IPS DF 19.7 (cell line): ENCODE measurements at places on chromosomes 1 and 21.

GRCh38 chr1:53104289-53104913, 38.0 kb downstream of the SLC1A7 start:
- DNase-seq: no peak

DNA sequence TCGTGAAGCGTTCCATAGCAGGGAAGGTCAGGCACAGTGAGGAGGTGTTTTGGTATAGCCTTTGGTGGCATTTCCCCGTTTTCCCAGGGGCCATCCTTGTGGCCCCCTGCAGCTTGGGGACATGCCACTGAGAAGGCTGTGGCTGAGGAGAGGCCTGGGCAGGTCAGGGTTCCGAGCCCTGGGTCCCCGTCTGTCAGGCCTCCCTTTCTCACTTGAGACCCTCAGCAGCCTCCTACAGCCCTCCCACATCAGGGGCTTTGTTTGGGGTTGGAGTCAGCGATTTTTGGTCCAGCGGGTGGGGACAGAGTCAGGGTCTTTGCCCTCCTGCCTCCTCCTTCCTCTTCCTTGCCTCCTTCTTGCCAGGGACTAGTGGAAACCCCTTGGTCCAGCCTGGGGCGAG, 22.2 kb downstream of the LDLRAP1 start:
- DNase-seq: no peak

DNA sequence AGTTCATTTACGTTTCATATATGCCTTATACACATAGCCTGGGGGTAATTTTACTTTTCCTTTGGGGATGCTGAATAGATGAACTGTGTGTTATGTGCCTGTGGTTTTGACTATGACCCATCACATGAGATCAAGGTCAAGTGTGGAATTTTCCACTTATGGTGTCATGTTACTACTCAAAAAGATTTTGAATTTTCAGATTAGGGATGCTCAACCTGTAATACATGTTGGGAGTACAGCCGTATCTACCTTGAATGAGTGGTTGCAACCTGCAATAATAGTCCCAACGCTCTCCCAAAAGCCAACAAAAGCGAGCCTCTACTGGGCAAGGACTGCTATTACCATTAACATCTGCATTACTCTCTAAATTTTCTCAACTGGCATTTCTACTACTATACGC, 68.5 kb upstream of the SDC3 start:
- DNase-seq: no peak

DNA sequence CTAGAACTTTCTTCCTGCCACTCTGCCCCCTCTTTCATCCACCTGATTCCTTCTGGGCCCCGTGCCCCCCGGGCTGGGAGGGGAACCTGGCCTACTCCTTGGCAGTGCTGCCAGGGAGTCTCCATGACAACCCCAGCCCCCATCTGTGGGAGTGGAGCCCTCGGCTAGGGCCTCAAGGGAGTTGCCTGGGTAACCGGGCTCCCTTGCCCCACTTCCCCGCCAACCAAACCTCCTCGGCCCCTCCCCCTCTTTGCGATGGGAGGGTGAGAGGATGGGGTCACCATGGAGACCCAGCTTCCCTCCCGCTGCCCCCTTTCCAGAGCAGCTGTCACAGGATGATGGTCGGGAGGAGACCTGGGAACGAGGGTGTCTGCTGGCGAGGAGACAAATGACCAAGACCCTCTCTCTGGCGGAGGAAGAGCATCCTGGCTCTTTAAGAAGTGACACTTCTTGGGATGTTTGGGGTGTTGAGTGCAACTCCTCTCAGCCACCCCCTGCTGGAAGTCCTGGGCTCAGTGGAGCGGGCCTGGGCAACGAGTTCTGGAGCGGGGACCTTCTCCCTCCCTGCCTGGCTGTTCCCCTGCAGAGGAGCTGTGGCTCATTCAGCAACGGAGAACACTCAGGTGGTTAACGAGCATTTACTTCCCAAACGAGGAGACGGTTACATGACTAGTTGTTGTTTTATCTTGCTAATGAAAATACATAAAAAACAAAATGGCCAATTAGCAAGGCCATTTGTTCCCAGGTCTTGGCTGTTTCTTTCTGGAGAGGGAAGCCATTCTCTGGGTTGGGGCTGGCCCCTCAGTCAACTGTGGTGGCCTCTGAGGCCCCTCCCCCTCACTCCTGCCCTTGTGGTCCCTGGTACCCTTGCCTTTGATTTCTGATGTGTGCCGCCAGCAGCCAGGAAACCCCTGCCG, 82.8 kb downstream of the UBIAD1 start:
- peak; percentile 75 for DNase-seq

DNA sequence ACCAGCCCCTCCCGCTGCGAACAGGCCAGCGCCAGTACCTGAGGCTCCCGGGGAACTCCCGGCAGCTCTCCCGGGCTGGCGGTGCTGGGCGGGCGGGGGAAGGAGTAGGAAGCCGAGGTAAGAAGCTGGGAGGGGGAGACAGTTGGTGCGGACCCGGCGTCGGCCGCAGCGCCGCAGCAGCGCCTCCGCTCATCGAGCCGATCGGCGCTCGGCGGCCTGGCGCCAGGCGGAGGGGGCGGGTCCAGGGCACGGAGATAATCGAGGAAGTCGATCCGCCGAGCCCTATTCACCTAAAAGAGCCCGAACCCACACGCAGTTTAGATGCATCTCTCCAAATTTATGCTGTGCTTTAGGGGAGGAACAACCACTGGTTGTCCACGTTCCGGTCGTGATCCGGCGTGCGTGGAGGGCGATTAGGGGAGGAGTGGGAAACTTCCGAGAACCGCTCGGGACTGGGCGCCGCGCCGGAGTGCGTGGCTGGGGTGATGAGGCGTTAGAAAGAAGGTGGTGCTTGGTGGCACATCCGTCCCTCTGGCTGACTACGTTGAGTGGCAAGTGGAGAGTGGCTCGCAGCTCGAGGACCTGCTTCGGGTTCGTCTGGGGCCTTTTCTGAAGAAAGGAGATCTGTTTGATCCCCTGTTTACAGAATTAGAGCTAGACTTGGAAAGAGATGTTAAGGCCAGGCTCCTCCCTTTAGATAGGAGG, at the start of gene VAMP4:
TSS of gene VAMP4 (minus strand) at position 194 of the 705 bp plus-strand sequence. CDS start 3,651 bp downstream, outside the sequence.
- peak; percentile 70 for DNase-seq

GRCh38 chr1:214120951-214121350, 133.2 kb downstream of the PROX1 start:
- no peak for DNase-seq

DNA sequence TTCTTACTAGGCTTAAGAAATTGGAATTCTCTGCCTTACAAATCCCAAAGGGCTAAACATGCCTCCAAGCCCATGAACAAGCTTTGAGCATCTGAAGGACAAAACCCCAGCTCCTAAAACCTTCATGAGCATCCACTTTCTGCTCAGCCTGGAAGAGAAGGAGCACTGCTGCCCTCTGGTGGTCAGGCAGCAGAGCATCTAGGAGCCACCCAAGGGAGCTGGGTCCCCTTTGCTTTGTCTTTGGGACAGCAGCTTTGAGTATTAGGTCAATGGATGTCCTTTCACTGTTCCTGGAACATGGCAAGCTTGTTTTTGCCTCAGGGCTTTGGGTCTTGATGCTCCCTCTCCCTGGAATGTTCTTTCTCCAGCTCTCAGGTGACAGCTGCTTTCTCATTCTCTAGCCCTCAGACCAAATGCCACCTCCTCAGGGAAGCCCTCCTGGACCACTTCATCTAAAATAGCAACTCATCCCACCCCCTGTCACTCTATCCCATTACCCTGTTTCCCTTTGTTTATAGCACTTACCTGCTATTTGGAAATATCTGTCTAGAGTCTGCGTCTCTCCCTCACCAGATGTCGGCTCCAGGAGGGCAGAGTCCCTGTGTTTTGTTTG, 25.7 kb downstream of the RAB7B start:
- DNase-seq: no peak

DNA sequence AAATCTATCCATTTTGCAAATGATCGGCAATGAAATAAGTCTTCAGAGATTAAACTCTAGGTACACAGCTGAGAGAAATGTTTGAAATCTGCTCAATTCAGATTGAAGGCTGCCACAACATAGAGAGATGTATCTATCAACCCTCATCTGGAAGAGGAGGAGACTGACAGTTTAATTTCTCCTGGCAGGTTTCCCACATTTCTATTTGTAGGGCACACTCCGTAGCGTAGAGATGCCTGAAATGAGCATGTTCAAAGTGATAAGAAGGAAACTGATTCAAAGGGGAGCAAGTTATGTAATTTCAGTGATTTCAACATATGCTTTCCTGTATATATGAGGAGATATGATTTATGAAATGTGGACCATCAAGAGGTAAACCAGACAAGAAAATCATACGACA, 44.1 kb downstream of the NIBAN1 start:
- no peak for DNase-seq

DNA sequence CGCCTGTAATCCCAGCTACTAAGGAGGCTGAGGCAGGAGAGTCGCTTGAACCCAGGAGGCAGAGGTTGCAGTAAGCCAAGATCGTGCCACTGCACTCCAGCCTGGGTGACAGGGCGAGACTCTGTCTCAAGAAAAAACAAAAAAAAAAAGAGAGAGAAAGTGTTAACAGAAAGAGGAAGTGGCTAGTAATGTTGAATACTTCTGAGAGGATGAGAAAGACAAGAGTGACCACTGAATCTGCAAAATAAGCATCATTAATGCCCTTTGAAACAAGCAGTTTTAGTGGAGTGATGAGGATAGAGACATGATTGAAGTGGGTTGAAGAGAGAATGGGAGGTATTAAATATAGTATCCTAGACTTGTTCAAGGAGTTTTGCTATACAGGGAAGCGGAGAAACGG, 11.7 kb downstream of the MPZ start:
- no peak for DNase-seq

GRCh38 chr1:41810446-41810845, 108.3 kb downstream of the HIVEP3 start:
- no peak for DNase-seq

DNA sequence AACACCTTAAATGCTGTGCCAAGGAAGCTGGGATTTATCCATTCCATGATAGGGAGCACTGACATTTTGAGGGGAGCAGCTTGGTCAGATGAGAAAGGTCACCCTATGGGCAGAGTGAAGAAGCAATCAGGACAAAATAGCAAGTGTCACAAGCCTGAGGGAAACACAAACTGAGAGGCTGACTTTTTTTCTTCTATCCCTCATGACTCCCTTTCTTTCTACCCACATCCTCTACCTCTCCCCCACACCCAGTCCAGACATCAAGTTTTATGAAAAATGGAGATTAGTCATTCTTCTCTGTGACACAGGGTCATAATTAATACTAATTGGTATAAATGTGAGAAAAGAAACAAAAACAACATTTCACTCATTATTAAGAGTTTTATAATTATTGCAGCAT, 103.1 kb downstream of the SLC25A24 start:
- DNase-seq: no peak

GRCh38 chr1:111967886-111968285, 21.6 kb downstream of the KCND3 start:
- DNase-seq: no peak

GRCh38 chr1:185529673-185530072, 204.5 kb upstream of the HMCN1 start:
- DNase-seq: no peak

GRCh38 chr21:31382060-31382459, 38.0 kb upstream of the TIAM1 start:
- DNase-seq: no peak

DNA sequence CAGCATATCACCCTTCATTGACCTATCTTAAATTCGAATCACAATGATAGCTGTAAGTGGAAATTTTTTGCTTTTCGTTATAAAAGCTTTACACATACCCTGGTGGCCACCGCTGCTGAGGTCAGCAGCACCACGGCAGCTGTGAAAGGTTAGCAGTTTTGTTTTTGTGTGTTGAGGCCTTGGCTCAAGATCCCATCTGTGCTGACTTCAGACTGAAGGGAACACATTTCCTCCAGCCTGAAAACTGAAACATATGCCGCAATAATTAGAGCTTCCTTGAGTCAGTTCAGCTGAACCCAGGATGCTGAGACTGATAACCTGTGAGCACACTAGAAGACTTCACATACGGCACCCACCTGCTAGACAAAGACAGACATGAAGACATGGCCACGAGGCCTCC, 103.0 kb downstream of the SMYD3 start:
- no peak for DNase-seq

DNA sequence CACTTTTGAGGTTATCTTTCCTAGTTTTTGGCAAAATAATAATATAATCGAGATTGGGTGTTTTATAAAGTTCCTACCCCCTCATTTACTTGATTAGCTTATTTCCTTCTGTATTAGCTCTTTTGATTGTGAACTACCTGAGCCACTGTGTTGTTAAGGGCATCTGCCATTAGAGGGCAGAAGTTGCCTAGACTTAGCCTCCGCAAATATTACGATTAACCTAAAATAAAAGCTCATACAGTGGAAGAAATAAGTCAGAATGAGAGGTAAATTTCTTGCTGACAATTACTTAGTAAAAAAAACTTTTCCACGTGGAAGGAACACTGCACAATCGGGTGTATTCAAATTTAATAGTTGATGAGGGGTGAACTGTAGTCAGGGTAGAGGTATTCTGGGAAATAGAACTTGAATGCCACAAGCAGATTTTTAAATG, 2.3 kb downstream of the H3-3A start:
- no peak for DNase-seq

DNA sequence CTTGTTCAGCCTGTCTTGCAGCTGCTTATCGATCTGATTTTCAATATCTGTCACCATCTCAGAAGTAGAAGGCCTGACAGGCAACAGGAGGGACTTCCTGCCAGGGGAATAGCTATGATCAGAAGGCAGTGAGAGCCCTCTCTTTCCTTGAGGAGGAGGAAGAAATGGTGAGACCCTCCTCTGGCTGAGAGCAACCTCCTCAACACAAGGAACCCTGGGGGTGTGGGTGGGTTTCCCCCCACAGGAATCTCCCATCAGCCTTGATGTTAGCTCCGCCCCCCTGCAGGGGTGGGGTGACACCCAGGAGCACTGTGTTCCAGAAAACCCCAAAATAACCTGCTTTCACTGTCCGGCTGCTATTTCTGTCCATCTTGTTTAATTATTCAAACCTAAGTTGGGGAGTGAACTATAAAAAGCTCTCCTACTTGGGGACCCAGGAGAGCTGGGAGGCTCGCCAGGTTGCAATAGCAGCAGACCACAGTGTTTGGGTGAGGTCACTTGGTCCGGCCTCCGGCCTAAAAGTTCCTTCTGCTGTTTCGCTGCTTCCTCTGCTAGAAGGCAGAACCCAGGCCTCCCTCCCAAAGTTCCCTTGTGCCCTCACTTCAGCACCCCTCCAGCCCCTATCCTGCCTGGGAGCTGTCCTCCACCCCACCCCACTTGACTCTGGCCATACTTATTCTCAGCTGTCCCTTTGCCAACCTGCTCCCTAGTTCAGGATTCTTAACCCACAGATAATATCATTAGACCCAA, 7.8 kb upstream of the MEF2D start:
- no peak for DNase-seq

DNA sequence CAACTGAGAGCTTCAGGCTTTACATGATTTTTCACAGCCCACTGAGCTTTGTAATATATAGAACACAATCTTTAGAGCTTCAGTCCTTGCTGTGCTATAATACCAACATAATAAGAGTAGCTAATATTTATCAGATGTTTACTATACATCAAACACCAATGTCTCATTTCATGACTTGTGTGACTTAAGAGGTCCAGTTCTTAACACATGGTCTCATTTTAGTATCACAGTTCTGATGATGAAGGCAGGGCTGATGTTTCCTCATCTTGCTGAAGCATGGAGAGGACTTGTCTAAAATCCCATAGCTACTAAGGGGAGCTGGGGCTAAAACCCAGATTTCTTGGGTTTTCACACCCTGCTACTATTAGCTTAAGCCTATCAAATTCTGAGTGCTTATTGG, 5.5 kb downstream of the MTR start:
- no peak for DNase-seq
